Dermis lymphatic vessel endothelial cell (primary cell): ENCODE measurements at places on chromosomes 5 and 9. TPM values are rescaled to one million over a fixed set of nuclear protein-coding genes. Genes with fewer than 3 reads are reported as not detected.

The ZFP37 gene
- 0.65 and 1.4 TPM in 2 replicates for total RNA-seq

The ADGRV1 gene
- total RNA-seq = 0.11 and 0.17 TPM in 2 replicates

The MZB1 gene
- 0.22 and 0.26 TPM in 2 replicates for total RNA-seq

The APC gene
- 66.0 and 73.7 TPM in 2 replicates for total RNA-seq

The IFNA2 gene
- total RNA-seq = not detected in 2 replicates

The BSPRY gene
- total RNA-seq = not detected in 2 replicates
